ENCODE measurements at places on chromosomes 13 and 19.

DNA sequence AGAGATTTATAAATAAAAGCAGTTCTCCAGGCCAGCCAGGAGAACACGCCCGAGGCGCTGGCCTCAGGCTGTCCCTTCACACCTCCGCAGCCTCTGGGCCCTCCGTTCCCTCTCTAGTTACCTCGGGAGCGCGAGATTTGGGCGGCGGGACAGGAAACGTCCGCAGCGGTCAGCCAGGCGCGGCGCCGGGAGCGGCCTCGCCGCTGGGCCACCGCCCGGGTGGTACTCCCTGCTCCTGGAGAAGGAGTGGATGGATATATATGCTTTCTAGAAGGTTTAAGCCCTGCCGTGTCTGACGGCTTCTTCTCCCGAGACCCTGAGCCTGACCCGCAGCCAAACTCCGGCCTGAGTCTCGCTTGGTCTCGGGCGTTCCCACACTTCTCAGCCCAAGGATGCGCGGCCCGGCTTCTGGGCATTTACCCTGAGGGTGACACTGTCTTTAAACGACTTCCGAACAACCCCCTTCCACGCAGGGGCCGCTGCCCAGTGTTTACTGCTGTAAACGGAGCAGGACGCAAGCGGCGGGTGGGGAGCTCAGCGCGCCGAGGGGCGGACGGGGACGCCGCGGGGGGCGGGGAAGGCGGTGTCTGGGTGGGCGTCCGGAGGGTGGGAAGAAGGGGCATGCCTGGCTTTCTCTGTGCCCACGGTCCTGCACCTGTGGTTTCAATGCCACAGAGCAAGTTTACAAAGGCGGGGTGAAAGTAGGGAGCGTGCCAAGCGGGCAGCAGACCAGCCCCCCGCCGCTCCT, 2.0 kb upstream of the ZIC2 start:
- DNase-seq: no peak

DNA sequence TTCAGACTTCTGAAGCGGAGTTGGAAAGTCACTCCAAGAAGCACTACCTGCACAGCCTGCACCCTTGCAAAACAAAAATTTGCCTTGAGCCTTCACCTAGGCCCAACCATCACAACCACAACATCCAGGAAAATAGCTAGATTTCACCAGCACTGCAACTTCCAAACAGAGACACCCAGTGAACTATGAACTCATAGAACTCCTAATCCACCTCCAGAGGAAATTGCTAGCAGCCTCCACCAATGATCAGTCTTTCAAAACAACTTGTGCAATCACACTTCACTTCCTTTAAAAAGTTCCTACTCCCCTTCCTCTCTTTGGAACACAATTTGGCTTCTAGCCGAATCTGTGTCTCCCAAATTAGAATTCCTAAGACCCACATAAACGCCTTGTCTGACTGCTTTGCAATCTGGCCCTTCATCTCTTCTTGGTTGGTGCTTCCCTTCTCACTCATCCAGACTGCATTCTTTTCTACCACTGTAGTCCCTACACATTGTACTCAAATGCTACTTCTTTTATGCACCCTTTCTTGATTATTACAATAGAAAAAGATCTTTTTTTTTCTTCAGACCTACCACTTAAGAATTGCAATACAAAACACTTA, 489.2 kb upstream of the ARGLU1 start:
- DNase-seq: no peak

DNA sequence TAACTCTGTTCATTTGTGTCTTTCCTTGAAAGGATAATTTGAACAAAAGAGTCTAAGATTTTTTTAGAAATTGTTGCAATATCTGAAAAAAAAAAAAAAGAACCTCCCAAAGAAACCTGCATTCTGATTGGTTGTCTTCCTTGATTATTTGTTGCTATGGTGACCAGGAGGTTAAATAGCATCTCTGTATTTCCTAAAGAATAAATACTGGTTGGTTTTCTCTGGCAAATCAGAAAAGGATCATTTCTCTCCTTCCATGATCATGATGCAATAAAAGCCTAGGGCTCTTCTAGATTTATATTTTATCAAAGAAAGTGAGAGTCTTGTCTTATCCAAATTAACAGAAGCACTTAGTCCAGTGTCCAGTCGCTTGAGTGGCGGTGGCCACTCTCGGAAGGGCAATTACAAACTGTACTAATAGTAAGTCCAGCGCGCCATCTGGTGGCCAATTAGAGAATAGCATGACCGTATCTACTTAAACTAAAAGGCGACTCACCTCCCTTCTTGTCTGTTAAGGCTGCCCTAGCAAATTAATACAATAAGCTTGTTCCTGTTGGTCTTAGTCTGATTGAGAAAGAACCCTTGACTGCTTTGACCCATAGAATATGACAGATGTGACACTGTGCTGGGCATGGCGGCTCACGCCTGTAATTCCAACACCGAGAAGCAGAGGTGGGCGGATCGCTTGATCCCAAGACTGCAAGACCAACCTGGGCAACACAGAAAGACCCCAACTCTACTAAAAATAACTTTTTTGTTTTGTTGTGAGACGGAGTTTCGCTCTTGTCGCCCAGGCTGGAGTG, 47.0 kb upstream of the PNMA8B start:
- DNase-seq: peak; percentile 76

- DNase-seq: no peak
These were observed at the start of gene SMAD9 for GRCh38 chr13:36919833-36920615. SMAD9 (minus strand) TSS chr13:36920238; CDS start chr13:36879689, 40,549 bp downstream.

DNA sequence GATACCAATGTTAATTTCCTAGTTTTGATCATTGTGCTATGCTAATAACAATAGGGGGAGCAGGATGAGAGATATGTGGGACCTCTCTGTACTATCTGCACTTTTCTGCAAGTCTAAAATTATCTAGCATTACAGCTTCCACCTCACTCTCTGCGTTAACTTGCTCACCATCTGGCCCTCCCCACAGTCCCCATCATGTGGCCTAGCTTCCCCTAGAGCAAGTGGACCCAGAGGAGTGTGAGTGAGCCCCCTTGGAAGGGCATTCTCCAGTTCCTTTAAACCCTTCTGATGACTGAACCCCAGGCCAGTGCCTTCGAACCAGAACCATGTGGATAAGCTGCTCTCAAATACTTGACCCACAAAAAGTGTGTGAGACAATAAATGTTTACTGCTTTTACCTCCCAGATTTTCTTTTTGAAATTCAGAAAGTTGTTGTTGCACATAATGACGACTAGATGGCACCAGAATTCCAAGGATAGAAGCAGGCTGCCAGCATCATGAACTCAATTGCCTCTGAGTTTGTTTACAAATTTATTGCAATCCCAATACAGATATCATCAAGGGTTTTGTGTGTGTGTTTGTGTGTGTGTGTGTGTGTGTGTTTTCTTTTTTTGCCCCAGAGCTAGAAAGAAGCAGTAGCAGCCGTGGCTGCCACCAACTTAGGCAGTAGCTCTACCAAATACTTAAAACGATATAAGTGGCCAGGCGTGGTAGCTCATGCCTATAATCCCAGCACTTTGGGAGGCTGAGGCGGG, 49.0 kb upstream of the ZNF780A start:
- DNase-seq: peak; percentile 5

DNA sequence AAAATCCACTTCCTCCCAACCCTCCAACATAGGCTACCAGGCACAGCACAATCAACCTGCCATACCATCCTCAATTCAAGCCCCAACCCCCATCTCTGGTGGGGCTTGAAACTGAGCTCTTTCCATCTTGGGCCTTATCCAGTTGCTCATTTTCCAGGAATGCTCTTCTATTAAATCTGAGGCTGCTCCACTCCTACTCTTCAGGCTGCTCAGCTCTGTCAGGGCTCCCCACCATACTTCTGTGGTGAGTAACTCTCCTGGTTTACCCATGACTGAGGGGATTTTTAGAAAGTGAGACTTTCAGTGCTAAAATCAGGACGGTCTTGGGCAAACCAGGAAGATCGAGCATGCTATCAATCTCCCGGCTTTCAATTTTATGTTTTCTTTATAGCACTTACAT, 512.8 kb downstream of the LMO7 start:
- no peak for DNase-seq

DNA sequence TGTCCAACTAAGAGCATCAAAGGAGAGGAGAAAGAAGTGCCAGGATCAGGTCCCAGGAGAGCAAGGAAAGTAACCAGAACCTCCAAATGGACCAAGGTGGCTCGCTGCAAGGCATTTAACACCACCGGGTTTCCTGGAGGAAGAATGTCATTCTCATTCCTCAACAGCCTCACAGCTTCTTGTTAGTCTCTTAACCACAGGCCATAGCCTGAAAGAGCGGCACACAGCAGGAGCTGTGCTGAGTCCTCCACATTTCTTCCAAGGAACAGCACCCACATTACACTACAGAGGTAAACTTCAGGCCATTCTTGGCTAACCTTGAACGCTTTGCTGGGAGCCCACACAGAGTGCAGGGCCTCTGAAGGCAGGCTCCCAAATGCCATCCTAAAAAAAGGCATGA, 23.6 kb downstream of the DOCK9 start:
- no peak for DNase-seq

GRCh38 chr19:32558607-32559228, 22.3 kb upstream of the PDCD5 start:
- DNase-seq: no peak

DNA sequence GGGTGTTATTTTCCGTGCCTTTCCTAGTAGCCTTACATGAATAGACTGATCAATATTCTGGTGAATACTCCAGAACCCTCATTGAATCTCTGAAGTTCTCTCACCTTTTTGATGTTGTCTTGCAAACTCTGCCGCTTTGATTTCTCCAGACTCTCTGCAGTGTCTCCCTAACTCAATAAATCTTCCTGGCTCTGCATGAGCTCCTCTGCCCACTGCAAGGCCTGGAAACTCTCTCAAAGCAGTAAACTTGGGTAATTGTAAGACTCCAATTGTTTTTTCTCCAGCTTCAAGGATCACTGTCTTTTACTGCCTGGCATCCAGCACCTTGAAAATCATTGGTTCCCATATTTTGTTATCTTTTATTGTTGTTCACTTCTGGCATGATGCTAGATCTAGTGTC, 198.4 kb downstream of the GPC5 start:
- DNase-seq: peak; percentile 44

DNA sequence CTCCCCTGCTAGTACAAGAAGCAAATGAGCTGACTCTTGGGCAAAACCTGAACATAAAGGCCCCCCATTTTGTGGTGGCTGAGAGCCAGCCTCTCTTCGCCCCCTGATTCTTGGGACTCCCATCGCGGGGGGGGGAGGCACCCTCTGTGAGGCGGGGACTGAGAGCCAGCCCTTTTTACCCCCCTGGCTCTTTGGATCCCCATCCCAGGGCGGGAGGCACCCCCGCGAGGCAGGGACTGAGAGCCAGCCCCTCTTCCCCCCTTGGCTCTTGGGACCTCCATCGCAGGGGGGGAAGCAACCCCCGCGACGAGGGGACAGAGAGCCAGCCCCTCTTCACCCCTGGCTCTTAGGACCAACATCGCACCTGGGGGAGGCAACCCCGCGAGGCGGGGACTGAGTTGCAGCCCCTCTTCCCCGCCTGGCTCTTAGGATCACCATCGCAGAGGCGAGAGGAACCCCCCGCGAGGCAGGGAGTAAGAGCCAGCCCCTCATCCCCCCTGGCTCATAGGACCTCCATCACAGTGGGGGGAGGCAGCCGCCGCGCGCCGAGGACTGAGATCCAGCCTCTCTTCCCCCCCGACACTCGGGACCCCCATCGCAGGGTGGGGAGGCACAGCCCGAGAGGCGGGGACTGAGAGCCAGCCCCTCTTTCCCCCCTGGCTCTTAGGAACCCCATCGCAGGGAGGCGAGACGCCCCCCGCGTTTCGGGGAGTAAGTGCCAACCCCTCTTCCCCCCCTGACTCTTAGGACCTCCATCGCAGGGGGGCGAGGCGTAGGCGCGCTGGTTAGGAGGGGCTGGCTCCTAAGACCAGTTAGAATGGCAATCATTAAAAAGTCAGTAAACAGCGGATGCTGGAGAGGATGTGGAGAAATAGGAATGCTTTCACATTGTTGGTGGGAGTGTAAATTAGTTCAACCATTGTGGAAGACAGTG, 2428.4 kb upstream of the PCDH20 start:
- DNase-seq: no peak

GRCh38 chr13:98415326-98416070, 161.4 kb downstream of the STK24 start:
- DNase-seq: no peak

DNA sequence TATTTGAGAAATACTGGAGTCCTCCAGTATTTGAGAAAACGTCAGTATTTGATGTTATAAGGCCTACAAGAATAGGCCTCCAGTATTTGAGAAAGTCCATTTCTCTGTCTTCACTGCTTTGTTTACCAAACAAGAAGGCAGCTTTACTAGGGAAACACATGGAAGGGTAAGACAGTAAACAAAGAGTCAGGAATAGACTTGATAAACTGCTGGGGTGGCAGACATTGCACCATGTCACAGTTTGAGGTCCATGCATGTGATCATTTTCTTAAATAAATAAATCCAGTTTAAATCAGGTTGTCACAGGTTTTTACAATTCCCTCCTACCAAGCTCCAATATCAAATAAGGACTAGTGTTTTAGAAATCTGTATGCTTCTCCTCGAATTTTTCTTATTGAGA, 1431.0 kb upstream of the SPRY2 start:
- no peak for DNase-seq

- no peak for DNase-seq
These were observed 1.2 kb downstream of the CDK8 start for GRCh38 chr13:26255115-26255514.

DNA sequence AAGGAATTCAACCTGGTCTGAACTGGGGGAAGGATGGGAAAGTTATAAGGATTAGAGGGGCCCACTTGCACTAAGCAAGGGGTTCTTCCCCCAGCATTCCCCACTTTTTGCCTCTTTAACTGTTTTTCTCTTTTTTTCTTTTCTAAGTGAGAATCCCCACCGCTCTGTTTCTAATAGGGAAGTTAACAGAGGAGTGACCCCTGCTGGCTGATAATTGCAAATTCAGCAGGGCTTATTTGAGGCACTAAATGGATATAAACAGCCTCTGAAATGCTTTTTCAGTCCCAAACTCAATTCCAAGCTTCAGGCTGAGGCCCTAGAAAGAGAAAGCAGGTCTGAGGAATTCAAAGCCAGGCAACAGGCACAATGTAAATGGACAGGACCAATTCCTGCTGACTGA, 38.2 kb upstream of the CEACAM21 start:
- DNase-seq: no peak

GRCh38 chr19:40159744-40160143, 31.5 kb upstream of the MAP3K10 start:
- DNase-seq: no peak

- no peak for DNase-seq
These were observed 1.2 kb downstream of the RFXAP start for GRCh38 chr13:36820222-36820621.

DNA sequence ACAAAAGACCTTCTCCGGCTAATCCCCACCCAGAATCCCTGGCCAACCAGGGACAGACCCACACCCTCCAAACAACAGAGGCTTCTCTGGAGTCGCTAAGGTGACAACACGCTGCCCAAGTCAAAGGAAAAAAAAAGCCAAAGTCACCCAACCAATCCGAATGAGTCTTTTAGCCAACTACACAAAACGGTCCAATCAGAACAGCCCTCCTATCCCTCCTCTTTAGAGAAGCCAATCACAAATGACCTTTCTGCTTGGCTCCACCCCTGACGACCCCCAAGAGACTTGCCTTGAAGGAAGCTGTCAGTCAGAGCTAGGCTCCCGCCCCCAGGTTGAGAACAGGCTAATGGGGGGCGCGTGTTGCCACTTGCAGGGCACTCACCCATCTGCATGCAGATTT, 6.6 kb upstream of the FBXW9 start:
- peak; percentile 20 for DNase-seq

GRCh38 chr13:57425531-57425930, 206.0 kb upstream of the PCDH17 start:
- no peak for DNase-seq
